Endothelial cell (in vitro differentiated cells): ENCODE measurements at places on chromosomes 2 and 18.
A peak's percentile ranks its signal among the peaks of the same experiment; 100 is the strongest.

DNA sequence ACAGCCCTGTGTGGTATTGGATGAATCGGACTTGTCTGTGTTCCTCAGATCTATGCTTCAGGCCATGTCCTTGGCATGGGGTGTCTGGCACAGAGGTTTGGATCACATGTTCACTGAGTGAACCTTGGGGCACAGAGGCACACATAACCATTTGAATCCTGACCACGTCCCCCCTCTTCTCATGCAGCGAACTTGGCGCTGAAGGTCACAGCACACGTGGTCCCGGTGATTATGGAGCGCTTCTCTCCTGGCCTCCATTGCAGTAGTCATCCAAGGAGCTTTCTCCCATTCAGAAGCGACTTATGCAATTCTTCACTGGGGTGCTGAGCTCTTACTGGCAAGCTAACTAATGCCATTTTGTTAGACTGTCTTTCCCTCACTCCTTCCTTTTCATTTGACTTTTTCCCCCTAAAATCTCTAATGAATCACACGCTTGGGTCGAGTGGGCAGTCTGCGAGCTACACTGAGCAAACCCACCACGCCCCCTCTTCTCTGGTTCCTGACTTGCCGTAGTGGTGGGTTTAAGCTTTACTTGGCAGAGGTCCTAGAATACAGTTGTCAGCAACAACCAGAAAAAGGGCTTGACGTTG is 59.4 kb downstream of the KCNG2 start:
- no peak for DNase-seq

GRCh38 chr2:235806986-235807750 is 313.3 kb downstream of the AGAP1 start:
- DNase-seq = no peak

DNA sequence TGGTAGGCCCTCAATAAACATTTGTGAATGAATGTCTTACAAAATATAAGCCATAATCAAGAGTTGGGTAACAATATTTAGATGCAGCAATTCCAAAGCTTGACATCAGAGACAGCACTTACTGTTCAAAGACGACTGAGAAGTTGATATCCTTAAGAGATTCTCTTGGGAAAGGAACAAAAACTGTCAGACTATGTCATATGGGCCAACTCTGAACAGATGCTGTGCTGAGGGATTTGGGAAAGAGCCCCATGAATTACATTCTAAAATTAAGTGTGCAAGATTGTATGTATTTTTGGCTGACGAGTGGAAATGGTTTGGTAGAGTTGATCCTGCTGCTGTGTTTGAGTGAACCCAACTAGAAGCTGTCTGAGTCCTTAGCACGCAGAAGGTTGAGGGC is 250.7 kb upstream of the LINC00305 start:
- DNase-seq = no peak

GRCh38 chr2:218192902-218193430 is 24.0 kb upstream of the ARPC2 start:
- DNase-seq = no peak

DNA sequence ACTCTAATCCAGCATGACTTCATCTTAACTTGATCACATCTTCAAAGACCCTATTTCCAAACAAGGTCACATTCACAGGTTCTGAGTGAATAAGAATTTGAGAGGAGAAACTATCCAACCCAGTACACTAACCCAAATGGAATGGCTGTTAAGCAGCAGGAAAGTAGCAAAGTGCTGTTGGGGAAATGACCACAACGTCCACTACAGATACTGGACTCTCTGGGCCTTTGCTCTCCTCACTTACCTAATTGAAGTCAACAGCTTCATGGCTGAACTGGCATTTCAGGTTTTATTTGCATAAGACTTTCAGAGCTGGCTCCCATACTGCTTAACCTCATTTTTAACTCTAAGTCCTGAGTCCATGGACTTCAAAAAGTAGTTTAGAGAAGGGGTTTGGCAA is 38.0 kb upstream of the ACVR2A start:
- DNase-seq = no peak

DNA sequence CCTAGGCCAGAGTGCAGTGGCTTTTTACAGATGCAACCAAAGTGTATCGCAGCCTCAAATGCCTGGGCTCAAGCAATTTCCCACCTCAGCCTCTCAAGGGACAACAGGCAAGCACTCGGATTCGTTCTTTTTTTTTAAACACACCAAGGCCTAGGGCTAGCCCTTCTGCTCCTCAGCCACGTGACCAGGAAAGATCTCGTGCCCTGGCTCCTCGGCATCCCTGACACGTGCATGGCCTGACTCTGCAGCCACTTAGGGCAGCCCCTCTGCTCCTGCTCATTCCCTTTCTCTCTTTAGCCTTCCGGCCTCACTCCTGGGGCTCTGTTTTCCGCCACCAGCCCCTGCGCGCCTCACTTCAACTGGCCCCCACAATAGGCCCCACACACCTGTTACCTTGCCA is 18.4 kb downstream of the FAM178B start:
- DNase-seq = no peak

DNA sequence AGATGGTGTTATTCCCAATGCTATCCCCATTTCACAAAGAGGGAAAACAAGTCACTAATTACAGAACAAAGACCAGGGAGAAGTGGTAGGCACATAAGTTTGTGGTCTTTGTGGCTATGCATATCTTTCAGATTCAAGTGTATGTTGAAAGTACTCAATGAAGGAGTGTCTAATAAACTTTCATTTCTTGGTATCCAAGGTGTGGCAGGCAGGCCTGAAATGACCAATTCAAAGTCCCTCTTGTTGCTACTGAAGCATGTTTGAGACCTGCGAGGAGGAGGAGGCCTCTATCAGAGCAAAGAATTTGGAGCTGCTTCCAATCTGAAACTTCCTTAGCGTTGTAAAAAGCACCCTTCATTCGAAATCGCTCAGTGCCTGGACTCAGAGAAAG is 60.9 kb upstream of the KLF7 start:
- DNase-seq = no peak

GRCh38 chr2:157444641-157445040 is 752 bp upstream of the CYTIP start:
- DNase-seq = no peak

DNA sequence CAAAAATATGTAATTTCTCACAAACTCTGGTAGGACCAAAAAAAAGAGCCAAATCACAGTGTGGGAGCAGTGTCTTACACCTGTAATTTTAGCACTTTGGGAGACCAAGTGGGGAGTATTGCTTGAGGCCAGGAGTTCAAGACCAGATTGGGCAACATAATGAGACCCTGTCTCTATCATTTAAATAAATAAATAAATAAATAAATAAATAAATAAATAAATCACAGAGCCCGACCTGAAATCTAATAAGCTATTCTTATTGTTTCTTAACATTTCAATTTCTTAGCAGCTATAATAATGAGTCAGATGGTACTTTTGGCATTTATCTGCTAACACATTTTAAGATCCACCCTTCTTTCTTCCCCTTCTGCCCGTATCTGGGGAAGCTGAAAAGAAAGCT is 1229.6 kb downstream of the SUCLG1 start:
- no peak for DNase-seq

DNA sequence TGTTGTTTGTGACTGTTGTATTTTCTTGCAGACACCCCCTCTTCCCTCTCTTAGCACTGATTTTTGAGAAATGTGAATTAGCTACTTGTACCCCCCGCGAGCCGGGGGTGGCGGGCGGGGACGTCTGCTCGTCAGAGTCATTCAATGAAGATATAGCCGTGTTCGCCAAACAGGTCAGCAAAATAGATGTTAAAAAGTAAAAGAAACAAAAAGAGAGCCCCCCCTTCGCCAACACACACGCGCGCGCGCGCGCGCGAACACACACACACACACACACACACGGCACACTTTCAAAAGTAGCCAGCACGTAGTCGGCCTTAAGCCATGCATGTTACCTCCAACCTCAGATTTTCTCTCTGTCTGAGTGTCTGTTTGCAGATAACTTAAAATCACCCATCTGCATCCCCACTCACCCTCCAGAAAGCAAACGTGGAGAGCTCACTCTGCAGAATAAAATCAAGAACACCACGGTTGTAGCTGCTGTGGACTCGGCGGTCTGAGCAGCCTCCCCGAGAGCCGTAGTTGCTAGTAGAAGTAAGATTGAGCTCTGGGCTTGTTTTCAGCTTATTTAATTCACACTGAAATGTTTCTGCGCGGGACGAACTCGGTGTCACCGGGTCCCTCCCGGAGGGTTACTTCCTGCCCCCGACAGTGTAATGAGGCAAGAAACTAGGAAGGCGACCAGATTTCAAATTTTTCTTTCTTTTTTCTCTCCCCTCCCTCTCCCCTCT is 5.1 kb downstream of the MEIS1 start:
- DNase-seq = no peak

- DNase-seq = no peak
Measured at GRCh38 chr2:19607400-19607799, 249.0 kb upstream of the OSR1 start.

DNA sequence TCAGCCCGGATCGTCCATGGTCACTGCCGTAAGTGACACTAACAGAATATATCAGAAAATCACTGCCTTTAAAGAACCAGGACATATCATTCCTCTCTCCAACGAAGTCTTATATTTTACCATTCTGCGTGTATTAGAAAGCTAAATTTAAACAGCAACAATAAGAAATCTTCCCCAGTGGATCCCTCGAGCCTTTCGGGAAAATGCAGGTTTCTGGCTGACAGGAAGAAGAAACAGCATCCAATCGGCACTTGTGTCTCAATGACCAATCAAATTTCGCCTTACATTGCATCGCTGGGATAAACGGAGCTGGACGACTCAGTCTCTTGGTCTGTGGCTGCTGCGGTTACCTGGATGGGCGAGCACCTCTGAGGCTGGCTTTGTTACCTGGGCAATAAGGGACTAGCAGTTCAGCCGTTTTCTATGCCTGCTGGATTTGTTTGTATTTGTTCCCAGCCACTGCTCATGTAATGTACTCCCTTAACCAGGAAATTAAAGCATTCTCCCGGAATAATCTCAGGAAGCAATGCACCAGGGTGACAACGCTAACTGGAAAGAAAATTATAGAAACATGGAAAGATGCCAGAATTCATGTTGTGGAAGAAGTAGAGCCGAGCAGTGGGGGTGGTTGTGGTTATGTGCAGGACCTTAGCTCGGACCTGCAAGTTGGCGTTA is at the start of gene DUSP19:
Gene DUSP19, plus strand, starts transcription at position 284 of the 675 bp plus-strand sequence. Its CDS starts 187 bp downstream, at position 471.
- peak; percentile 85 for DNase-seq

- DNase-seq = no peak
Measured at GRCh38 chr2:111984213-111984604, 70.9 kb upstream of the TMEM87B start.

DNA sequence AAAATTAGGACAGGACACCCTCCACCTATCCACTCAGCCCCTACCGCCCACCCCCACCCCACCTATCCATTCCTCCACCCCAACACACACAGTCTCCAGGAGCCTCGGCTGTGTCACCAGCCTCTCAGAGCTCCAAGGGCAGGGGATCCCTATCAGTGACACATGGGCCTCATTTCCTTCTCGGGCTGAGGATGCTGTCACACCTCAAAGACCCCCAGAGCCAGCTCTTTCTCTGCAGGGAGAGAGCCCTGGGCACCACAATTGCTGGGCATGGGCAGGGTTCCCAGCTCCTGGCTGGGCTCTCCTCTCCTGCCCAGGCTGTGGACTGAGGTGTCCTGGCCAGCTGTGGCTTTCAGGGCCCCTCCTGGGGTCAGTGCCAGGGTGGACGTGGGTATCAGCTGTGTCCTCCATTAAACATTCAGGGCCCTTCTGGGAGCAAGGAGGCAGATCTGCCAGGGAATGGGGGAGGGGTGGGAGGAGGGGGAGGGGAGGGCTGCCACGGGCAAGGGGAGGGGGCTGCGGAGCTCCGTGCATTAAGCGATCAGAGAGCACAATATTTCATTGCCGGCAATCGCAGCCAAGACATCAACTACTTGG is 14.3 kb upstream of the ECEL1 start:
- DNase-seq = no peak

DNA sequence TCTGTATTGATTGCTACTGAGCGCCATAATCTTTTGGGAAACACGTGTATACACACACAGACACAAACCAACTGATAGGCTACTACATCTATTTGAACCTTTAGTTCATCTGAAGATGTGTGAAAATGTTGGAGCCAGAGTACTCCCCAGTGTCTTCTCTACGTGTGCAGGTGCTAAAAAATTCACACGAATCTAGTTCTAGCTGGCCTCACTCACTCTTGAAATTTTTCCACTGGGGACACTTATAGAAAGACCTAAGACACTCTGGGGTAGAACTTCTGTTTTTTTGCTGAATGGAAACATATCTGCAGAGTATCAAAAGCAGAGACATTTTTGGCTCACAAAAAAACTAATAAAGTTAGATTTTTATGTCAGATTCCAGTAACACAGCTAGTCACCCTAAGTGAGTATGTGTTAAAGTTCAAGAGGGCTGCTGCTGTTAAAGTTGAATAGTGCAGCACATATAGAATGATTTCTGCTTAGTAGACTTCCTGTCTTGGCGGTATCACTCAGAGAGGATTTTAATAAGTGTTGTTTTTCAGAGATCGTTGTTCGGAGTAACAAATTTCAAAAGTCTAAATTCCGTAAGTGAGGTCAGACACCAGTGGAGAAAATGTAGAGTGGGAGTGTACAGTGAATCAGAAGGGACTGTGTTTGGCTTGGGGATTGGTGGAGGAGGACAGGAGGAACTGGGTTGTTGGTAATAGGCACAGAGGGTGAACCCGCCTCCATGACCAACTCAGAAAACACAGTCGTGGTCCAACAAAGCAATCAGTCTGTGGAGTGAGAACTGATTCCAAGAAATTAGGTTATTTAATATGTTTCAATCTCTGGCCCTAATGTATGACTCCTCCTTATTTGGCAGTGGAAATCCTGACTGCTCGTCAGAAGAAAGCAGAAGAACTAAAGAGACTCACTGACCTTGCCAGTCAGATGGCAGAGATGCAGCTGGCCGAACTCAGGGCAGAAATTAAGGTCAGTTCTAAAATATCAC is 43.1 kb downstream of the KCTD18 start:
- DNase-seq = no peak

DNA sequence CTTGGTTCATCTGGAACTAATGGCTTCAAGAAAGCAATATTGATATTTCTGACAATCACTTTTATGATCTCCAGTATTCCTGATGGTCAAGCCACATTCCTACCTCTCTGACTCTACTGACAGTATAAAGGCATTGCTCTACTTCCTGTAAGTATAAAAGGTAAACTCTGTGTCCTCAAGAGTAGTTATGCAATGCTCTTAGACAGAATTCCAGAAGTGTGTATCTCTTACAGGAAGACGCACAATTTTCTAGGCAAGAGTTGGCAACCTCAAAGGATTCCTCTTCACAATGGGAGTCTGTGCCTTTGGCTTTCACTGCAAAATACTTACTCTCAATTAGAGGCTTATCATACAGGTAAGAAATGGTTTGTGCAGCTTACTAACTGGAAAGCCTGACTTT is 100.1 kb downstream of the THADA start:
- DNase-seq = no peak

- DNase-seq = no peak
Measured at GRCh38 chr2:1518331-1518803, 105.1 kb downstream of the TPO start.

DNA sequence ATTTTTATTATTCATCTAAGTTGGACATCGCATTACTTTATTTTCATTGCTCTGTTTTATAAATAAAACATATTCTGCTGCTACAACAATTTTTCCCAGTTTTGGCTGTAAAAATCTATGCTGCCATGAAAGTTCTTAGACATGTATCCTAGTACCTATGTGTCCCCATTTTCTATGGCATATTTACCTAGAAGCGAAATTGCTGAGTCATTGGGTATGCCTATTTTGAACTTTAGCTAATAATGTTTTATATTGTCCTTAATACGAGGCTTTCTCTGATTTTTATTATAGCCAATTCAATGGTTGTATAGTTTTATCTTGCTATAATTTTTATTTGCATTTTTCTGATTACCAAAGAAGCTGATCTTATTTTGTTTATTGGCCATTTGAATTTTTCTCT is 110.5 kb upstream of the DPP10 start:
- DNase-seq = no peak

- DNase-seq = no peak
Measured at GRCh38 chr2:37324536-37324785, 172 bp downstream of the PRKD3 start.

- DNase-seq = no peak
Measured at GRCh38 chr2:1990724-1991123, 246.4 kb upstream of the PXDN start.
